ENCODE measurements at places on chromosomes 2 and 18. TPM values are rescaled to one million over a fixed set of nuclear protein-coding genes. Genes with fewer than 3 reads are reported as not detected.

- H3K36me3 ChIP-seq = no peaks in the 10 kb centered on the region
- DNase-seq = no peak
- H3K27me3 ChIP-seq = no peaks in the 10 kb centered on the region
- H3K4me3 ChIP-seq = no peak overlapping the region
- peaks cover 1% of the 10 kb centered on the region for H3K4me1 ChIP-seq
Measured at GRCh38 chr2:152426801-152427200, 91.8 kb downstream of the FMNL2 start.

- no peaks in the 10 kb centered on the region for H3K36me3 ChIP-seq
- H3K27ac ChIP-seq = no peak overlapping the region
- no peaks in the 10 kb centered on the region for H3K27me3 ChIP-seq
Measured at GRCh38 chr2:121237980-121238665, 46.9 kb downstream of the TFCP2L1 start.

DNA sequence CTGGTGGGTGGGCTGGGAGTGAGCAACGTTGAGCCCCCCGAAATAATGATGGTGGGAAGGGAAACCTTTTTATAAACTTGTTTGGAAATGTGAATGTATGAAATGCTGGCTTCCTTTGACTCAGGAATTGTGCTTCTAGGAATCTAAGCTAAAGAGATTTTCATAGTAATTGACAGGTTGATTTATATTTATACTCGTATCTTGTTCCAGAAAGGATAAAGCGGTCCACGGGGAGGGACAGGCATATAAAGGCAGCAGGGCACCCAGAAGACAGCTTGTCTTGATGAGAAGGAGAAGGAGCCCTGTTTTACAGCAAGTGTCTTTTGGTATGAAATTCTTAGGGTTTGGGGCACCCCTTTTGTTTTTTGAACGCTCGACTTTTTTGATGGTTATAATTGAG is 157.8 kb downstream of the AGAP1 start:
- H3K4me3 ChIP-seq = no peak overlapping the region
- no peaks in the 10 kb centered on the region for H3K4me1 ChIP-seq
- no peaks in the 10 kb centered on the region for H3K36me3 ChIP-seq
- no peak overlapping the region for H3K27ac ChIP-seq
- no peaks in the 10 kb centered on the region for H3K27me3 ChIP-seq

DNA sequence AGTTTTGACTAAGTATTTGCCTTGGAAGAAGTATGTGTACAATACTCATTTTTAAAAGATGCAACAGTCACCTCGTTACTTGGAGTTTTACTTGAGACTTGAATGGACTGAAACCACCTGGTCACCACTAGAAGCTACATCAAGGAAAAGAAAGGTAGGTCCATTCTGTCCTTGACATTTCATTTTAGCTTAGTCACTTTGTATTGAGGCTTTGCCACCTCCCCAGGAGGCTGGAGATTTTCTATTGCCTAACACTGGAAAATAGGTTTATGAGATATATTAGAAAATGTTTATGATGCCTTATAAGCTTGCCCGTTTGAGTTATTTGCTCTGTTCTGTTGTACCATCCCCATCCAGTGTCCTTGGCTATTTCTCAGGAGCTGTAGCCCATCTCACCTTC is 107.9 kb upstream of the ETAA1 start:
- peaks cover 4% of the 10 kb centered on the region for H3K4me1 ChIP-seq
- no peaks in the 10 kb centered on the region for H3K36me3 ChIP-seq
- DNase-seq = no peak
- H3K4me3 ChIP-seq = no peak overlapping the region
- no peaks in the 10 kb centered on the region for H3K27me3 ChIP-seq
- H3K27ac ChIP-seq = no peak overlapping the region

DNA sequence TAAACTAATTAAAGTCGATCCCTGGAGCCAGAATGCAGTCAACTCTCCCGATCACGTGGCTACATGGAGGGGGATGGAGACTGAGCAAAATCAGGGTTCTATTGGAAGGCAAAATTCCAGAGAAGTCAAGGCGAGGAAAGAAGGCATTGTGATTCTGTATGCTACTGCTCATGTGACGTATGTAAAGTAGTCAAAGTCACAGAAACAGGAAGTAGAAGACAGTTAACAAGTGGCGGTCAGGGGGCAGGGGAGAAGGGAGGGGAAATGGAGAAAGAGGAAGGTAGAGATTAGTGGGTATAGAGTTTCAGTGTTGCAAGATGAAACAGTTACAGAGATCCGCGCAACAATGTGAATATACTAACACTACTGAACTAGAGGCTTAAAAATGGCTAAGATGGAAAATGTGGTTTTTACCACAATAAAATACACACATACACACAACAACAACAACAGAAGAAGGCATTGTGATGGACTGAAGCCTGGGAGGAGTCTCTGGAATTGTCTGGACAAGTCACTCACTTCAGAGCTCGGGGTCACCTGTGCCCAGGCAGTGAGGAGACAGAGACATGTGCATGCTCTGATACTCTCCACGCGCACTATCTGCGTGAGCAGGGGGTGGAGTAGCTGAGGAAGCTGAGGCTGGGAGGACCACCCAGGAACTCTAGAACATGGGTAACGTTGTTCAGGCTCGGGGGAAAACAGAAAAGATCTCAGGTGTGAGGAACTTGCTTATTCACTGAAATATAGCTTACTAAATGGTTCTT is 89.9 kb upstream of the CDCA7 start:
- no peak overlapping the region for H3K4me3 ChIP-seq
- H3K36me3 ChIP-seq = peaks cover 5% of the 10 kb centered on the region

LRPPRC gene
- 51.4 TPM for total RNA-seq

RAB1A gene
- 165 TPM for total RNA-seq
